ENCODE measurements at places on chromosomes 6 and 20. TPM values are rescaled to one million over a fixed set of nuclear protein-coding genes. Genes with fewer than 3 reads are reported as not detected.
A peak's percentile ranks its signal among the peaks of the same experiment; 100 is the strongest.

- no peak for DNase-seq
- H3K4me3 ChIP-seq = no peak overlapping the region
- H3K27ac ChIP-seq = no peak overlapping the region
These were observed 86.7 kb upstream of the BACH2 start for GRCh38 chr6:90383196-90383822.

DNA sequence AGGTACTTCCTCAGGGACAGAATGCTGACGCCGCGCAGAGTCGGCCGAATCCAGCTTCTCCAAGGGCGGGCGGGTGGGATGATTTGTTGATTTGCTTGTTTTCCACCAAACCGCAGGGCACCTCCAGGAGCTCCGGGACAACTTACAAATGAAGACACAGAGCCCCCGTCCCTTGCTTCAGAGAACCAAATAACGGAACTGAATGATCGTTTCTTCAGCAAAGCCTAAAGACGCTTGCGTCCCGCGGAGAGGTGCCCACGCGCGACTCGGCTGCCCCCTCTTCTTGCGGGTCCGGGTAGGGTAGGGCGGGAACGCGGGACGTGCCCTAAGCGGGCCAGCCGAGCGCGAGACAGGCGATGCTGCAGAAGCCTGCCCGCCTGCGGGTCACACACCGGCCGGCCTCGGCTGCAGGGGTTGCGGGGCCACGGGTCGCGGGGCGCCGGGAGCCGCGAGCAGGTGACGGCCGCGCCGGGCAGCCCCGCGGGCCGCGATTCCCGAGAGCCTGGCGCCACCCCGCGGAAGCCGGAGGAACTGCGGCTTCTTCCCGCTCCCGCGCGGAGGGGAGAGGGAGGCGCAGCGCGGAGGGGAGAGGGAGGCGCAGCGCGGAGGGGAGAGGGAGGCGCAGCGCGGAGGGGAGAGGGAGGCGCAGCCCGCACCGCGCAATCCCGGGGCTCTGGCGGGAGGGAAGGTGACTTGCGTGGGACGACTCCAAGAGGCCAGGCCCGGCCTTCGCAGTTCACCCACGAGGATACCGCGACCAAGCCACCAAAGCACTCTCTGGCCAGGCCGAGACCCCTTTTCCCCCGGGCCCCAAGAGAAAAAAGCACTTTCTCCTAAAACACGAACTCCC is 7.7 kb upstream of the FOXF2 start:
- H3K36me3 ChIP-seq = no peaks in the 10 kb centered on the region
- peak; percentile 59 for DNase-seq
- H3K4me1 ChIP-seq = peaks cover 50% of the 10 kb centered on the region
- no peak overlapping the region for H3K27ac ChIP-seq
- H3K27me3 ChIP-seq = peaks cover 90% of the 10 kb centered on the region

GRCh38 chr20:3378138-3378537 is 29.3 kb downstream of the DNAAF9 start:
- H3K27me3 ChIP-seq = no peaks in the 10 kb centered on the region
- peaks cover 5% of the 10 kb centered on the region for H3K36me3 ChIP-seq
- no peaks in the 10 kb centered on the region for H3K4me1 ChIP-seq
- no peak for DNase-seq
- no peak overlapping the region for H3K27ac ChIP-seq

GRCh38 chr6:20319520-20320357 is 81.9 kb upstream of the E2F3 start:
- H3K4me1 ChIP-seq = peaks cover 2% of the 10 kb centered on the region
- H3K36me3 ChIP-seq = no peaks in the 10 kb centered on the region
- peak overlapping the region; percentile 62 for H3K4me3 ChIP-seq
- H3K27ac ChIP-seq = peak overlapping the region; percentile 96
- peak; percentile 88 for DNase-seq

DNA sequence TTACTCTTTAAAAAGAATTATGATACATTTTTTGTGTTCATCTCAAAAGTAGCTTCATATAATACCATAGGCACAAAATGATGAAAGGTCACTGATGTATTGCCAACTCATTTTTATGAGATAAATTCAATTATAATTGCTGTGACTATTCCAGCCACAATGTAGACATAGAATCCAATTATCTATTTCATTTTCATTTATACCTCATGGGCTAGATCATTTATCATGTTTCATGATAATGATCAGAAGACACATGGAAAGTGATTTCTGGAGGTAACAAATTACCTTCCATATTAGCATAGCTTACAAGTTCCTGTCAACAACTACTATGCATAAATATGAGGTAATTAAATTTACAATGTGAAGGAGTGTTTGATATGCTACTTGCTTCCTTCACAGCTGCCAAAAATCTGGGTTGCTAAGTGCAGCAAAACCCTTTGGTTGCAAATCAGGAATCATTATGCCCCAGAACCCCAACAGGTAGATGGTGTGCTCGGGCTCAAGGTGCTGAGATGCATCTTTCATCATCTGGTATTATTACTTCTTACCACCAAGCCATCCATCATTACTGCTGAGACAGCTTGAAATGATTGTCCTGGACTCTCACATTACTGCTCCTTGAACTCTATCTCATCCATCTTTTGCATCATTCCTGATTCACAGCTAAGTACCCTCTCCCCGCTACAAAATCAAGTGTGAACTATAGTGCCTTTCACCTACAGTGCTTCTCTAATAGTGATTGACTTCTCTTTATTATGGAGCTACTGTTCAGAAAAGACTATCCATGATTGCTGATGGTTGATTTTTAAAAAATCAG is 306.0 kb upstream of the THEMIS start:
- H3K4me3 ChIP-seq = no peak overlapping the region
- no peak overlapping the region for H3K27ac ChIP-seq
- DNase-seq = no peak
- H3K27me3 ChIP-seq = no peaks in the 10 kb centered on the region
- H3K36me3 ChIP-seq = no peaks in the 10 kb centered on the region
- H3K4me1 ChIP-seq = no peaks in the 10 kb centered on the region

GRCh38 chr20:19835533-19836222 is 77.6 kb downstream of the RIN2 start:
- H3K36me3 ChIP-seq = no peaks in the 10 kb centered on the region
- H3K27me3 ChIP-seq = no peaks in the 10 kb centered on the region
- no peak for DNase-seq
- H3K4me3 ChIP-seq = no peak overlapping the region
- no peaks in the 10 kb centered on the region for H3K4me1 ChIP-seq
- H3K27ac ChIP-seq = no peak overlapping the region

- H3K27ac ChIP-seq = peak overlapping the region; percentile 64
- H3K36me3 ChIP-seq = peaks cover 12% of the 10 kb centered on the region
These were observed 714 bp upstream of the RTEL1 start for GRCh38 chr20:63657260-63657936.

DNA sequence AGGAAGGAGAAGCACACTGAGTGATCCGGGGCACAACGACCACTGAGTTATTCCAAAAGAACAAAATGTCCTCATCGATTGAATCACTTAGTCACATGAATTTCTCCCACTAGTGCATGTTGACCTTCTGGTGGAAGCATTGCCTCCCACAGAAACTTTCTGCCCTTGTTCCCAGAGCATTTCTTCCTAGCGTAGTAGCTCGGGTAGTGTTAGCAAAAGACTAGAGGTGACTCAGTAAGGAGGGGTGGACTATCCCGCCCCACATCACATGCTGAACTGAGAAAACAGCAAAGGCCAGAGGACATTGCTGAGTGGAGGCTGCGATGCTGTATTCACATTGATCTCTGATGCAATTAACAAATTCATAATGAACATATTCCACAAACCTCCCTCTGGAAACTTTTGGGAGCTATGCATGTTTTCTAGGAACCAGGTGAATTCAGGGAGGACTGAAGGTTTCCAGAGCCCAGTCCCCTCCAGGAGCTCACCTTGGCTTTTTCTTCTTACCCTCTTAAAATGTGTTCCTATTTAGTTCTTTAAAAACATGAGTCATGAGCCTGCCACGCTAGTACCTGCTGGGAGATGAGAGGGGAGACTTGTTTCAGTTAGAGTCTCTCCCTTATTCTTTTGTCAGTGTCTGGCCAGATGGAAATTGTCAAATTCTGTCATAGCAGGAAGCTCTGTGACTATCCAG is 507.9 kb downstream of the CDH26 start:
- H3K27ac ChIP-seq = no peak overlapping the region
- H3K27me3 ChIP-seq = no peaks in the 10 kb centered on the region
- no peak overlapping the region for H3K4me3 ChIP-seq
- H3K36me3 ChIP-seq = no peaks in the 10 kb centered on the region
- H3K4me1 ChIP-seq = no peaks in the 10 kb centered on the region
- no peak for DNase-seq

GRCh38 chr20:33963751-33964150 is 30.0 kb upstream of the RALY start:
- DNase-seq = no peak
- H3K27me3 ChIP-seq = no peaks in the 10 kb centered on the region
- H3K4me3 ChIP-seq = no peak overlapping the region
- H3K27ac ChIP-seq = no peak overlapping the region
- no peaks in the 10 kb centered on the region for H3K4me1 ChIP-seq

- no peak overlapping the region for H3K4me3 ChIP-seq
- H3K36me3 ChIP-seq = no peaks in the 10 kb centered on the region
- no peak overlapping the region for H3K27ac ChIP-seq
- H3K27me3 ChIP-seq = no peaks in the 10 kb centered on the region
- no peak for DNase-seq
- H3K4me1 ChIP-seq = no peaks in the 10 kb centered on the region
These were observed 83.4 kb downstream of the TSHZ2 start for GRCh38 chr20:53055367-53056067.

- no peak for DNase-seq
- H3K27me3 ChIP-seq = no peaks in the 10 kb centered on the region
- H3K27ac ChIP-seq = no peak overlapping the region
- no peaks in the 10 kb centered on the region for H3K4me1 ChIP-seq
These were observed 8.0 kb downstream of the SLC18B1 start for GRCh38 chr6:132790450-132790849.

DNA sequence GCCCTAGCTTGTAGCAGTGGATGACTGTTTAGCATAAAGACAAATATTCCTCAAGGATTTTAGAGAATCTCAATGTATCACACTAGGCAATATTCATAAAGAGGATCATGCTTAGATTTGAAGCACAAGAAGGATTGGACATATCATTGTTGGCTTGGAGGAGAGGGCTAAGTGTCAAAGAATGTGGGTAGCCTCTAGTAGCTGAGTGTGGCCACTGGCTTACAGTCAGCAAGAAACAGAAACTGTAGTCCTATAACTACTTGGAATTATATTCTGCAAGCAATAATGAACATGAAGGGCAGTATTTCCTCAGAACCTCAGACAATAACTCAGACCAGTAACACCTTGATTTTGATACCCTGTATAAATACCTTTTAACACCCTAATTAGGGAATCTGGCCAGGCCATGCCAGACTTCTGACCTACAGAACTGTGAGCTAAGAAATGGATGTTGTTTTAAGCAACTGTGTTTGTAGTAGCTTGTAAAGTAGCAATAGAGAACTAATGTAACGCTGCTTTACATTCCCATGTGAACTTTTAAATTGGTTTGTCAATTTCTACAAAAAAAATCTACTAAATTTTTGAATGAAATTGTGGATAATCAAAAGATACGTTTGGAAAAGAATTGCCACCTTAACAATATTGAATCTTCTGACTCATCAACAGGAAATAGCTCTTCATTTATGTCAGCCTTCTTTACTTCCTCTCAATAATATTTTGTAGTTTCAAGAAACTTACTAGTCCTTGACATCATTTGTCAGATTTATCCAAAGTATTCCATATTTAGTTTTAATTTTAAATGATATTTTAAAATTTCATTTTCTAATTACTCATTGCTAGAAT is 65.2 kb upstream of the RSPO3 start:
- H3K36me3 ChIP-seq = no peaks in the 10 kb centered on the region
- no peak overlapping the region for H3K27ac ChIP-seq
- peaks cover 3% of the 10 kb centered on the region for H3K27me3 ChIP-seq
- no peak overlapping the region for H3K4me3 ChIP-seq

GRCh38 chr20:17515053-17515452 is 16.1 kb downstream of the BFSP1 start:
- DNase-seq = no peak
- H3K27me3 ChIP-seq = no peaks in the 10 kb centered on the region
- no peak overlapping the region for H3K27ac ChIP-seq
- H3K4me1 ChIP-seq = peaks cover 17% of the 10 kb centered on the region

- H3K4me3 ChIP-seq = no peak overlapping the region
- no peak for DNase-seq
- no peaks in the 10 kb centered on the region for H3K27me3 ChIP-seq
- H3K4me1 ChIP-seq = no peaks in the 10 kb centered on the region
- H3K27ac ChIP-seq = no peak overlapping the region
These were observed 18.6 kb downstream of the PDYN start for GRCh38 chr20:1975291-1975690.

DNA sequence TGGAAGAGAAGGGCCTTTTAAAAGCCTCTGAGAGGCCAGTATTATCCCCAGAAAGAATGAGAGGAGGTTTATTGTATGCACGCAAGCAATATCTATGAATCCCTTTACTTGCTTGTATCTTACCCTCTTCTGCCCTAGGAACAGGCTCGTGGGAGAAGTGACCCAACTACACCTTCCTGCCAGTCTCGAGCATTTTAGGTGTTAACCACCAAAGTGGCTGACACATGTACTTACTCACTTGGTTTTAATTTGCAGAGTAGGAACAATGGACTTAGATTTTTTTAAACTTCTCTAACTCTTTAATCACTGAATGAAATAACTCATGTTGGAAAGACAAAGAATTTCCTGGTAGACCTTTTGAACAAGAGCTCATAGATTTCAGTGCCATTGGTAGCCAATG is 296.9 kb downstream of the PLCB1 start:
- no peak overlapping the region for H3K4me3 ChIP-seq
- H3K27me3 ChIP-seq = no peaks in the 10 kb centered on the region
- no peak overlapping the region for H3K27ac ChIP-seq
- DNase-seq = no peak
- H3K36me3 ChIP-seq = no peaks in the 10 kb centered on the region

- H3K4me3 ChIP-seq = no peak overlapping the region
- H3K27me3 ChIP-seq = no peaks in the 10 kb centered on the region
- no peak overlapping the region for H3K27ac ChIP-seq
- H3K4me1 ChIP-seq = no peaks in the 10 kb centered on the region
- no peak for DNase-seq
These were observed 154.0 kb upstream of the LAMP5 start for GRCh38 chr20:9360431-9360830.

DNA sequence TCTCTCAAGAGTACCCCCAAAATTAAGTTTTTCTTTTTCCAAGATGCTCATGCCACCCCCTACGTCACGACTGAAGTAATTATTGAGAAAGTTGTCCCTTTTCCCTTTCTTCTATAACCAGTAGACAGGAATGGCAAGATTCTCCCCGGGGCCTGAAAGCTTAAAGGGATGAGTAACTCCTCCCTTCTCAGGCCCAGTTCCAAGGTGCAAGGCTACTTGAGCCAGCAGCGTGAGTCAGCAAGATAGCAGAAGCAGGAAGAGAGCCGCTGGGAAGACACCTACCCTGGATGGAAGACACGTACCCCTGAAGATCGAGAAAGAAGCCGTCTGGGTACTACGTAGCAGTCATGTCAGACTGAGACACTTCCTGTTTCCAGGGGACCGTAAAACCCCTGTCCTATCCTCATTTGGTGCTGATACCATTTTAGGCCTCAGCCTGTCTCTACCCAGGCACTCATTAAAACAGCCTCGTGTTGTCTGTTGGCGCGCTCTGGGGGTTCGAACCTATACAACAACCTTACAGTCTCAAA is 241.0 kb downstream of the ADGRG6 start:
- H3K4me1 ChIP-seq = peaks cover 19% of the 10 kb centered on the region
- H3K27ac ChIP-seq = no peak overlapping the region
- no peaks in the 10 kb centered on the region for H3K36me3 ChIP-seq
- peaks cover 4% of the 10 kb centered on the region for H3K27me3 ChIP-seq
- H3K4me3 ChIP-seq = no peak overlapping the region

Gene ACOT13
- 9.5 TPM for total RNA-seq

Gene GPLD1
- total RNA-seq = 1.5 TPM

Gene VSTM2L
- total RNA-seq = not detected

Gene VGLL2
- total RNA-seq = not detected

Gene SAMD3
- 68.2 TPM for total RNA-seq

Gene POLH
- 15.5 TPM for total RNA-seq

Gene SLC17A3
- not detected for total RNA-seq

Gene ELOVL4
- total RNA-seq = 0.58 TPM

Gene TPMT
- 5.5 TPM for total RNA-seq
